ENCODE measurements at places on chromosomes 6 and 20. TPM values are rescaled to one million over a fixed set of nuclear protein-coding genes. Genes with fewer than 3 reads are reported as not detected.

Gene SLC35D3
- total RNA-seq = not detected

DNA sequence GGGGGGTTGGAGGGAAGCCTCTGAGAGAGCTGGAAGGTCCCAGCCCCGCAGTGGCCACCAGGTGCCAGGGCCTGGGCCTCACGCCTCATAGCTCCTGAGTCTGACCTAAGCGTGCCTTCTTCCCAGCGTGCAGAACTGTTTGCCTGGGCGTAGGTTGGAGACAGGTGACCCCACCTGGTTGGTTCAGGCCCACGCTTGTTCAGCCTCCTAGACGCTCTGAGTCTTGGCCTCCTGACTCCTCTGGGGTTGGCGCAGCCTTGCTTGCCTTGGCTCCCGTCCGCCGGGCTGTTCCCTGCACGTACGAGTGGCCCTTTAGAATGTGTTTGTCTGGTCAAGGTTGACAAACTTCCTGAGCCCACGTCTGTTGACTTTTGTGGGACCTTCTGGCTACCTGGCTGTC, 70.8 kb downstream of the EYA2 start:
- no peak for DNase-seq

Gene HCK
- 0.78 TPM for total RNA-seq

- no peak for DNase-seq
These were observed 111.9 kb downstream of the HIVEP2 start for GRCh38 chr6:142833054-142833453.

Gene ZKSCAN3
- 16.0 TPM for total RNA-seq

- no peak for DNase-seq
These were observed 336.8 kb upstream of the MANEA start for GRCh38 chr6:95240514-95240913.

Gene PPP1R3G
- not detected for total RNA-seq

DNA sequence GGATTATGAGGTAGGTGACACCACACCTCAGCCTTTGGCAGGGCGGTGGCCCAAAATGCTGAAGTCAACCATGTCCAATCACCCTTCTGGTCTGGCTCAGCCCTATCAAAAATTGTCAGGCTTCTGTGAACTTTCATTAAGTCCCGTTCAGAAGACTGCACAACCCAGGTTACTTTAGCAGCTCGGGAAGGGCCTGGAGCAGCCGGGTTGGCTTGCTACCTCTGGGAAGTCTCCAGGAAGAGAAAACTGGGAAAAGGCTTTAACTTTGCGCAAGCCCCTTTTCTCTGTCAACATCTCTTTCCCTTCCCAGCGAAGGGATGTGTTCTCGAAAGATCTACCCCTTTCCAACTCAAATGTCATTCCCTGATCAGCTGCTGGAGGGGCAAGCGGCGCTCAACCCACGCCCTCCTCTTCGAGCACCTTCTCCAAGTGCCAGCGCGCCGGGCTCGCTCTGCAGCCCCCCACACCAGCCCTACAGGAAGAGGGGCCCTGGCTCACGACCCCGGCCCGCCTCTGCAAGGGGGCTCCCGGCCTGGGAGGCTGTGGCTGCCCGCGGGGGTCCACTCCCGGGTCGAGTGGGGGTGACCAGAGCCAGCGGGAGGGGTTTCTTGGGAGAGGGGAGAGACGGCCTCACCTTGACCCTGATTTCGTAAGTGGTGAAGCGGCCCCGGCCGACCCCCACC, 573 bp downstream of the SNX3 start:
- no peak for DNase-seq

Gene CEP162
- total RNA-seq = 15.7 TPM

Gene PLTP
- total RNA-seq = 29.7 TPM

Gene BMP2
- total RNA-seq = 0.66 TPM
